ENCODE measurements at places on chromosomes 12 and 14.

GRCh38 chr14:99391671-99392070, 89.0 kb downstream of the SETD3 start:
- DNase-seq, result no peak

DNA sequence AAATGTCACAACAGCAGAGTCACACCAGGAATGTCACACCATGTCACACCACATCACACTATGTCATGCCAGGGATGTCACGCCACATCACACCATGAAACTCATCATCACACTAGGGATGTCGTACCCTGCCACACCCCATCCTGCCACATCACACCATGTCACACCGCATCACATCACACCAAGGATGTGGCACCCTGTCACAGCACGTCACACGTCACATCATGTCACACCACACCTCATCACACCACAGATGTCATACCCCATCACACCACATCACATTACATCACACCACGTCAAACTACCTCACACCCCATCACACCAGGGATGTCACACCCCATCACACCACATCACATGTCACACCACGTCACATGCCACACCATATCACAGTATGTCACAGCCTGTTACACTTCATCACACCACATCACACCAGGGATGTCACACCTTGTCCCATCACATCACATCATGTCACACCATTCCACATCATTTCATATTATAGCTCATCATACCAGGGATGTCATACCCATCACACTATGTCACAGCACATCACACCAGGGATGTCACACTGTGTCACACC, 90.9 kb downstream of the TMEM121 start:
- no peak for DNase-seq

DNA sequence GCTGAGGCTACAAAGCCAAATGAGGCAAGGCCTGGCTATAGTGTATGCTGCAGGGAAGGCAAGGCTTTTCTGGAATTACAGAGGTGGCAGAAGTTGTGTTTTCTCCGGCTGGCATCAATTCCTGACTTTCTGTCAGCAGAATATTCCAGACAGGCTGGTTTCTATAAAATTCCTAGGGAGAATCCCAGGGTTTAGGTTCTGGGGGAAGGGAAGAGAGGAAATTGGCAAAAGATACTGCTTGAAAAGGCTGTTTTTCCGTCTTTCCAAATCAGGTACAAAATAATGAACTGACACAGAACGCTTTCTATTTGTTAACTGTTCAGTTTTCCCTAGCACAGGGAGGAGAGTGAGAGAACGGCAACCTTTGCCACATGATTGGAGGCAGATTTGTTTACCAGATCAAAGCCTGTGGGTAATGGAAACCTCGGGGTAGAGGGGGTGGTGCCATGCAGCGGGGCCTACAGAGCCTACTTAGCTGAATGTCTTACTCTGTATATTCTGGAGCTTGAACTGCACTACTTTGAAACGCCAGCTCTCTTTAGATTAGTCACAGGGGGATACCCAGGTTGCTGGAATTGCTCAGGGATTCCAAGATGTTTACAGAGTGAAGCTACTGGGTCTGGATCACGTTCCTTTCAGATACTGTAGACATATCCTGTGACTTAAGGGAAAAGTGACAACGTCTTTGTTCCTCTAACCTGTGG, 65.8 kb upstream of the DACT1 start:
- no peak for DNase-seq

- DNase-seq, result no peak
Observed at GRCh38 chr12:132205271-132206045, 61.2 kb downstream of the NOC4L start.
